CD4-positive, alpha-beta T cell treated with Interleukin-1 beta for 1 hour (primary cell): ENCODE measurements at places on chromosomes 16 and 17.
A peak's percentile ranks its signal among the peaks of the same experiment; 100 is the strongest.

GRCh38 chr17:73657473-73658116, 13.3 kb upstream of the SDK2 start:
- DNase-seq = peak; percentile 22

DNA sequence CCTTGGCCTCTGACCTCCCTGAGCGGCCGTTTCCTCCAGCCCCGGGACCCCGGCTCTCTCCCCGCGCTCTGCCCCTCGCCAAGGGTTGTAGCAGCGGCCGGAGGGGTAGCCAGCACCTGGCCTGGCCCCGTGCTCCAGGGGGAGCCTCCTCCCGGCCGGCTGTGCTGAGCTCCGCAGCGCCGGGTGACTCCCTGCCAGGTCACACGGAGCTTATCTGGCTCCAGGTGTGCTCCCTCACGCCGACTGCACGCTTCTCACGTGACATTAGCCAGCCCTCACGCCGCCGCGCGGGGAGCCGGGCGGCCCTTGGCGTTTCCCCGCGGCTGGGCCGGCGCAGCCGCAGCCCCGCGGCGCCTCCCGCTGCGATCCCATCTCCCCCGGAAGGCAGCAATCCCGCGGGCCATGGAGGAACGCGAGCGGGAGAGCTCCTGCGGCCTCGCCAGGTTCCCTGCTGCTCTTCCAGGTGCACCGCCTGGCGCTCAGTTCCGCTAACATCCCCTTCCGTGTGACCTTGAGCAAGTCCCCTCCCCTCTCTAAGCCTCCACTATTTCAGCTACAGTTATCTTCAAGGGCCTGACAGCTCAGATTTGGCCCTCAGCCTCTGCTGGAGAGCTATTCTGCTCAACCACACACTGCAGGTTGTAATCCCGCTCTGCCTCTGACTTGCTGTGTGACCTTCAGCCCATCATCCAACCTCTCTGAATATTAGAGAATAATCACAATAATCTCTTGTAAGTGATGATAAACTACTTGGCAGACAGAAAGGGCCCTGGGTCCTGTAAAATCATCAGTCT, 3.4 kb downstream of the MYO18A start:
- peak; percentile 42 for DNase-seq

GRCh38 chr17:17561408-17562145, 29.9 kb downstream of the PEMT start:
- DNase-seq = no peak

DNA sequence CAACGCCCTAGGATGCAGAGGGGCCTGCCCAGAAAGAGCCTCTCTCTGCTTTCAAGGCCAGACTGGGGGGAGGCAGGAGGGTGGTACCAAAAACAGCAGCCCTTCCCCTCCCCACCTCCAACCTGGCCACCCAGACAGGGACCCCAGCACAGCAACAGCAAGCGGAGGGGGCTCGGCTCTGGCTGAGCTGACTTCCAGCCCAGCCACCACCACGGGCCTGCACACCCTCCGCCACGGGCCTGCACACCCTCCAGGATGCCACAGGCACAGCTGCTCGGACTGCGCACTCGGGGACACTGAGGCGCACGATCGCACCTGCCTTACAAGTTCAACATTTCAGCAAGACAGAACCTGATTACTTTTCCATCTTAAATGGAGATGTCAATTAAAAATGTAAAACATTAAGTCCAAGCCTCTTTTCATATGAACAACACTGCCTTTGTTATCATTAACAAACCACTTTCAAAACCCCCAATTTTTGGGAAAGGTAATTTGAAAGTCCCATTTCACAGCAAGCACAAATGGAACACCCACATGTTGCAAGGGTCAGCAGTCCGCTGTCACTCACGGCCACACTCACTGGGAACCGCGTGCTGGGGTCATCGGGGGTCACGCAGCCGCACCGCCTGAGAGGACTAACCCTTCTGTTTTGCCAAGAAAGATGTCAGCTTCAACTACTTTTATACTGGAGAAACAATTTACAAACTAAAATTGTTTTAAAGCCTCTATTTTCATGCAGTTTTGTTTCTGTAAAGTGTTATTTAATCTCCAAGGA, 76.4 kb downstream of the ANKRD11 start:
- DNase-seq = no peak

GRCh38 chr17:30253312-30253711, 17.8 kb upstream of the SLC6A4 start:
- no peak for DNase-seq

DNA sequence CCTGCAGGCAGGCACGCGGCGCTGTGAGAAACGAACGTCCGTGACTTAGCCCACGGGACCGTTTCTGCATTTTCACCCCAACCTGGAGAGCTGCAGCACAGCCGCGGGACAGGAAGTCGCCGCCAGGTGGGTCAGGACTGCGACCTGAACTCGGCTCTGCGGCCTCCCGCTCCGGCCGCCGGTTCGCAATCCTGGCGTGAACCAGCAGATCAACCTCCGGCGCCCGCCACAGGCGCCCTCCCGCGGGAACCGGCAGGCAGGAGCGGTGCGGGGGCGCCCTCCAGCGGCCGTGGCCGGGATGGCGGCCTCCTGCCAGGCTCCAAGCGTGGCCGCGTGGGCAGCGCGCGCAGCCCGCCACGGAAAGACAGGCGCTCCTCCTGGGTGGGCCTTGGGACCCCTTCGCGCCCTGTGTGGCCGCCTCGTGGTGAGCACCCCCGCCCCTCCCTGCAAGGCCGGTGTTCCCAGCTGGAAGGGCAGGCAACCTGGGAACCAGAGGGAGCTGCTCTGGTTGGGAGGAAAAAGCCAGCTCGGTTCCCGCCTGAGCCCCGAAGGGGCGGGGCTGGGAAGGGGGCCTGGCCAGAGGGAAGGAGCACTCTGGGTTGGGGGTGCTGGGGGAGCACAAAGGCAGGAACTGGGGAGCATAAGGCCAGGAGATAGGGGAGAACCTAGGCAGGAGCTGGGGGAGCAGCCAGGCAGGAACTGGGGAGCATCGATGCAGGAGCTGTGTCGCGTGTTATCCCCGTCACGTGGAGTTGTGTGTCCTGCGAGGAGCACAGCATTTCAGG, 28.2 kb downstream of the ACTG1 start:
- DNase-seq = peak; percentile 89

GRCh38 chr16:89442990-89443726, 47.2 kb downstream of the ANKRD11 start:
- DNase-seq = no peak

DNA sequence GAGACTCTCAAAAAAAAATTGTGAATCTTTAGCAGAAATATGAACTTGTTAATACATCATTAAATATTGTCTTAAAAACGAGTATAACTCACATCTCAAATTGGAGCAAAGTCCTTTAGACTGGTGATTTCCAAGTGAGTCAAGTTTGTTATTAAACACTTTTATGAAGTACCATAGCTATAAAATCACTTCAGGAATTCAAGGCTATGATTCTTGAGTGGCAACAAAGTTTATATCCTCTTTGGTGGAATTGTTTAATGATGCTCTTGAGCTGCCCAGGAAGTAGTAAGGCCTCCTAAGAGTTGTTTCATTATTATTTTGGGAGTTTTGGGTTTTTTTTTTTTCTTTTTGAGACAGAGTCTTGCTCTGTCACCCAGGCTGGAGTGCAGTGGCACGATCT, 16.7 kb upstream of the BLMH start:
- no peak for DNase-seq

DNA sequence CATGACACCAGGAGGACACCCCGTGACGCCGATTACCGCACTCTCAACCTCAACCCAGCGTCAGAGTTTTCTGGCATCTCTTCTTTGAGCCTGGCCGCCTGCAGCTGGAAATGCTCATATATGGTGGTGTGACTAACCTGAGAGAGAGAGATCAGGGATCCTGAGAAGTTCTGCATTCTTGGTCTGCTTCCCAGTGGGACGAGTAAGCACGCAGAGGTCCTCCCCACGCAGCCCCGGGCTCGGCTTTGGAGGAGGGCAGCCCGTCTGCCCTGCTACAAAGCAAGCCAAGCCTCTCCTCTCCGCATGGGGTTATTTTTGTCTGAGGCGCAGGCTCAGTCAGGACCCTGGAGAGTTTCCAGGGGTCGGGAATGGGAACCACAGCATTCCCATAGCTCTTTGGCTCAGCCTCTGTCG, 16.5 kb downstream of the CRISPLD2 start:
- no peak for DNase-seq

- DNase-seq = no peak
Measured at GRCh38 chr17:81394377-81394920, 808 bp upstream of the BAHCC1 start.

DNA sequence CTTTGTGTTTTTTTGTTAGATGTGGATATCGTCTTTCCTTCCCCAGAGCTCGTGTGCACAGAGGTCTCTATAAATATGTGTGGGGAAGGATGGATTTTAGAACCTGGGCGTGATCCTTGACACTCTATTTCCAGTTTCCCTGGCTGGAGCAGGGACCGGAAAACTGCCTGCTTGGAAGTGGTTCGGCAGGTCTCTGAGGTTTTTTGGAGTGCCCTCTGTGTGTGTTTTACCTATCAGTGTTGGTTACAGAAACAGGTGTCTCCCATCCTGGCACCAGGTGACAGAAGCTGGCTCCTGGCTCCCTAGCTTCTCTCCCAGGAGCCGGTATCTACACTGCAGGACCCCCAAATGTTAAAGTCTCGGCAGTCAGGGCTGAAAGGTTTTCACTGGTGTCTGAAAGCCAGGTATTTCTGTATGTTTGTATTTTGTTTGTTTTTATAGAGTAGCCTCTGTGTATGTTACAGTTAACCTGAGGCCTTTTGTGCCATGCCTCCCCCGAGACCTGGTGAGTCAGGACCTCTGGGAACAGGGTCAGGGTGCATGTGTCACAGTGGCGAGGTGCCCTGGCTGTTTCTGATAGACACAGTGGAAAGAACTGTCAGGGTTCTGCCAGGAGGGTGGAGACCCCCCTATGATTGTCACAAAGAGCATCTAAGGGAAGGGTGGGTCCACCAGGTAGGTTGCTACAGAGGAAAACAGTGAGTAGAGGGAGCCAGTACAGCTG, 31.3 kb downstream of the ZC3H18 start:
- no peak for DNase-seq

DNA sequence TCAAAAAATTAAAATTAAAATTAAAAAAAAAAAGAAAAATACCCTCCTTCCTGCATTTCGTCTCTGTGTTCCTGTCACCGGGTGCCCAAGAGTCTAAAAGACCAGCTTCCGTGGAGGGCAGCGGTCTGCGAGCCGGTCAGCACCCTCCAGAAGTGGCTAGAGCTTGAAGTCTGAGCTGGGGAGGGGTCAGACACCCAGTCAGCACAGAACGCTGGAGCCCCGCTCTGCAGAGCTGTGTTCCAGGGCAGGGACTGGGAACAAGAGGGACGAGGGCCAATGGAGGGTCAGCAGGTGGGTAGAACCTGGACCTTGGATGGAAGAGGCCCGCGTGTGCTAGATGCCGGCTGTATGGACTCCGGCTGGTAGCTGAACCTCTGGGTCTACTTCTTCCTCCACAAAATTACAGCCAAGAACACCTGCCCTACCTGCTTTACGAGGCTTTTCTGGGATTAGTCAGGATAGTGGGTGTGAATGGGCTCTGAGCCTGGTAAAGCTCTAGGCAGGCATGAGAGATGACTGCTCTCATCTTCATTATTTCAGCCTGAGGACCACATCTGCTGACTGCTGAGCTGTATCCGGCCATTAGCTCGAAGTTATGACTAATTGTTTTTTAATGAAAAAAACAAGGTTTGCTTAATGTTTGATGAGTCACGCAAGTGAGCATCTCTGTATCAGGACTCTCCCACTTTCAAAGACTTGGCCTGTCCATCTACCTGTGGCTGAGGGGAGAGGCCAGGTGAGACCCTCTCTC, 5.9 kb downstream of the TRPV1 start:
- DNase-seq = no peak

GRCh38 chr16:10519297-10519696, 61.1 kb downstream of the EMP2 start:
- no peak for DNase-seq

DNA sequence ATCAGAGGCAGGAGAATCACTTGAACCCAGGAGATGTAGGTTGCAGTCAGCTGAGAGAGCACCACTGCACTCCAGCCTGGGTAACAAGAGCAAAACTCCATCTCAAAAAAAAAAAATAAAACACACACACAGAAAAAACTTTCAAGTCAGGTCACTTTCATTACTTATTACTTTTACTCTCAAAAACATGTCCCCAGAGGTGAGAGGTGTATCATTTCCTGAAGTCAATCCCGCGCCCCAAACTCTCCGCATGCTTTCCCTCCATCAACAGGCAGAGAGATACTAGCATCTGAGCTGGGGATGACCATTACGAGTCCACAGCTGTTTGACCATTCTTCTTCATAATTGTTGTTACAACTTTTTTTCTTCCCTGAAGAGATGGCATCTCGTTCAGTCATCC, 48.7 kb downstream of the YWHAE start:
- no peak for DNase-seq

GRCh38 chr17:82330322-82331239, 3.0 kb downstream of the SECTM1 start:
- DNase-seq = no peak

GRCh38 chr17:81683208-81683583, 401 bp downstream of the ARL16 start:
- no peak for DNase-seq

- DNase-seq = no peak
Measured at GRCh38 chr16:8864480-8865110, 4.2 kb downstream of the CARHSP1 start.

GRCh38 chr17:8964801-8965393, 610 bp downstream of the PIK3R5 start:
- peak; percentile 64 for DNase-seq

DNA sequence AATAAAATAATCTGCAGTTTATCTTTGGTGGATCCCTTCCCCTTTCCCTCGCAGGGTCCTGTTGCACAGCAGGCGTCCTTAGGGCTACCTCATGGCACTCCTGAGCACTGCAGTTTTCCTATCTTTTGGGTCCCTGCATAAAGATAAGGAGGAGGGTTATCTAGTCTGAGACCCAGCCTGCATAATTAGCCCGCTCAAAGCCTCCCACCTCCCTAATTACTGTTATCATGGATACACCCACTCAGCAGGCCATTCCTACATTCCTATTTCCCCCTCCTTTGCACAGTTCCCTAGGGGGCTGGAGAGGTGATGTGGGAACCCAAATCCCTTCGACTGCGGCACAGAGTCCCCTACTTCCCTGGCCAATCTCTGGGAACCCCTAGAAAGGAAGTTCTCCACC, 5.1 kb upstream of the CLUH start:
- DNase-seq = no peak

DNA sequence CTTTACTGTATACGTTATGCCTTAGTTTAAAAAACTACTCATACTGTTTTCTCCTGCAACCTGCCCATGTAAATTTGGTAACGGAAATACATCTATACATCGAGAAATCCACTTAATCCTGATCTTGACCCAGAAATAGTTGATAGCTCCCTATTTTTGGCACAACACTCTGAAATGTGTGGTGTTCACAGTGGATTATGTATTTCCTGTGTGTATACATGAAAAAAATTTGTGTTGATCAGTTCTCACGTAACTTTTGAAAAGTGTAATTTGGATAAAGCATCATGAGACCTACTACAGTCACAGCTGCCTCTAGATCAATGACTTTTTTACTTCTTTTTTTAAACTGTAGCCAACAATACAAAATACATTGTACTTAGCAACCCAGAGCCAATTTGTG, 90.7 kb downstream of the VMP1 start:
- no peak for DNase-seq

GRCh38 chr17:67376415-67376736, 705 bp upstream of the PITPNC1 start:
- no peak for DNase-seq
